ENCODE measurements at places on chromosomes 4 and X.

DNA sequence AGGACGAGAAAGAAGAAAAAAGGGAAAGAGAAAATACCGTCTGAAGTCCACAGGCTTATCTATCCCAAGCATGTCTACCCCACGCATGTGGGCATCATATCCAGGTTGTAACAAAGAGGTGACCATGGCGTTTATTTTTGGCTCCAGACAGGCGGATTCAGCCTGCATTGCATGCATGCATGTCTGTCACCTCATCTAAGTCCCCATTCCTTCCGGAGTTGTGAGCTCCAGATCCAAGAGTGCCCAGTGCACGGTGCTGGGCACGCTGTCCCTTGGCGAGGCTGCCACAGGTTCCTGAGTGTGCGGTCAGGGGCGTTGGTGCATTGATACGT, 905 bp upstream of the GALNTL6 start:
- DNase-seq, result no peak

- no peak for DNase-seq
These were observed 776 bp downstream of the CEP44 start for GRCh38 chr4:174284487-174284886.

- no peak for DNase-seq
These were observed 59.3 kb downstream of the AFF1 start for GRCh38 chr4:86993909-86994681.

DNA sequence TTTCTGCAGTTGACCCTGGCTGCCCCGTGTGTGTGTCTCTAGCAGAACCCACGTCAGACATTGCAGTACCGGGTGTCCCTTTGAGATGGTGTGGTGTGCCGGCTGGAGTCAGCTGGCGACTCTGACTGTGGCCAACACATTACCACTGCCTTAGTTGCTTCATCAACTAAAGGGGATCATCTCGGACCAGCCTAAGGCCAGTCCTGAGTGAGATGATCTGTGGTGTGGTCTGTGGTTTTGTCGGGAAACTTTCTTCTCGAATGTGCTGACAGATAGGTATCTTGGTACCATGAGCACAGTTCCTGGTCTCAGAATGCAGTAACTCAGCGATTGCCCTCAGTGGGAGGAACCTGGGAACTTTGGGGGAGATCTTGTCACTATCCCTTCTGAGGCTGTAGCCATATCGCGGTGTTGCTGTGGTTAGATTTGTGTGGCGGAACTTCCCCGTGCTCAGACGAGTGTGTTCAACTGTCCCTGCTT, 15.8 kb downstream of the TBC1D14 start:
- no peak for DNase-seq

GRCh38 chr4:38084877-38085711, 124.9 kb downstream of the PTTG2 start:
- no peak for DNase-seq

DNA sequence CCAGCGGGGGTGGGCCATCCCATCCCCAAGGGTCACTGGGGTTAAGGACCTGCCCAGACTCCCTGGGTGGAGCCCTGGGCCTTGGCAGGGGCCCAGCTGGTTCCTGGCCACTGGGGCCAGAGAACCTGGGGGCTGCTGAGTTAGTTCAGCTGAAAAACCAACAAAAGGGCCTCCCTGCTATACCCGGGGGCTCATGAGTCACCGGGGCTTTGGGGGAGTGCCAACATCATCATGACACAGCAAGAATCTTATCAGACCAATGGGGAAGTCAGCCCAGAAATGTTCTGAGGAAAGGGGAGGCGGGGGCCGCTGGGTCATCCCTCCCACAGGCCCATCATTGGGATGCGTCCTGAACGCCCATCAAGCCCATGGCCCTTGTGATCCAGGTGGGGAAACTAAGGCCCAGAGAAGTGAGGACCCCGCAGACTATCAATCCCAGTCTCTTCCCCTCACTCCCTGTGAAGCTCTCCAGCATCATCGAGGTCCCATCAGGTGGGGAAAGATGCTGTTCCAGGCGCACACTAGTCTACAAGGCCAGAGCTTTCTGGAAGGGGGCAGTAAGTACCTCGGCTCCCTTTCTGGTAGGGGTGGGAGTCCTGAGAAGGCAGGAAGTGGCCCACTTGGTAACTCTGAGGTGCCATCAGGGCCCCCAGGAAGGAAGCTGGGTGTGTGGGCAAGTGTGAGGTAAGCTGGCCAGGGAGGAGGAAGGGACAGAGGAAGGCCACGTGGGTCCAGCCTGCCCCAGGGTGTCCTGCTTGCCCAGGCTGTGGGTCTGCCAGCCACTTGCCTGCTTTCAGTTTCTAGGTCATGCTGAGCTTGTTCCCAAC, 4.5 kb downstream of the G6PD start:
- no peak for DNase-seq

DNA sequence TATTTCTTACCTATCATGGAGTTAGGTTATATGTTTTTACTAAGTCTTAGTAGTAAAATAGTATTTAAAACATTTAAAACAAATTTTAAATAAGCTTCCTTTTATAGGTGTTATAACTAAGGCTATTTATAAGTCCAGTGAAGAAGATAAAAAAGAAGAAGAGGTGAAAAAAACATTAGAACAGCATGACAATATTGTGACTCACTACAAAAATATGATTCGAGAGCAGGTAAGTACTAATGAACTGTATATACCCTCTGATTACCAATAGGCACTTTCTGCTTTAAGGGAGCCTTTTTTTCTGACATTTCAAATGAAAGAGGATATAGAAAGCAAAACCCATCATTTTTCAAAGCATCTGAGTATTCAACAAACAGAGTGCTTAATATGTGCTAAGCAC, 76.6 kb downstream of the USO1 start:
- no peak for DNase-seq

- DNase-seq, result peak; percentile 31
These were observed 340 bp downstream of the HNRNPD start for GRCh38 chr4:82373486-82373815.

- DNase-seq, result no peak
These were observed 41.3 kb upstream of the TXK start for GRCh38 chr4:48175328-48175727.

- no peak for DNase-seq
These were observed 357.8 kb upstream of the SLC7A11 start for GRCh38 chr4:138599965-138600364.

DNA sequence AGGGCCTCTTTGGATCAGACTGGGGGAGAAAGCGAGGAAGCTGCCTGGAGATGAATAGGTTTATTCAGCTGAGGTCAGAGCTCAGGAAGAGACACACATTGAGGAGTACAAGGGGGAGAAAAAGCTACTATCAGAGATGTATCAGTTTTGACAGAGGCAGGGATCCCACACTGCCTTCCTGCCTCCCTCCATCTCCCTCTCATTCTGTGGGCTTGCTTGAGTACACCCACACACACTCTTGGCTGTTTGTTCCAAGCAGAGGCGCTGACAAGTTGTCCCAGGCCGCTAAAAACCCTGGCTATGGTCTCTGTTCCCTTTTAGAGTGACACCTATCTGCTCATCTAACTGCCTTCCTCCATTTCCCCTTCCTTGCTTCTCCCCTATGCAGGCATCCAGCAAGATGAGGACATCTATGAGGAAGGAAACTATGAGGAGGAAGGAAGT, 5.2 kb downstream of the TSPYL2 start:
- no peak for DNase-seq

DNA sequence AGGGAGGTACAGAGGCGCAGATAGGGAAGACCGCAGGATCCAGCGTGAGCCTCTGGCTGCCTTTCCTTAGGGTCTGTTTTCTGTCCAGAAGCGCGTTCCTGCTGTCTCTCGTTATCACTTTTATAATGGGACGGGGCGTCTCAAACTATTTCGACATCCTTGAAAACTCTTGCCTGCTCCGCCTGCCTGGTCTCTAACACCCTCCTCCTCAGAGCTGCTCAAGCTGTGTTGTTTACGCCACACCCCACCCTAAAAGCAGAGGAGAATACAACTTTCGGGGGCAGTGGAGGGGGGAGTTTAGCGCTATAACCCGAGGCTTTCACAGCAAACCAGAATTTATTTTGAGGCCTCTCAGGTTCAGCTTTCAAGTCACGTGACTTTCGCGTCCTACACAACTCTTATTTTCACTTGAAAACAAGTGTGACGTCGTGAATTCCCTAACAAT, 646 bp upstream of the FAM3A start:
- DNase-seq, result peak; percentile 15

DNA sequence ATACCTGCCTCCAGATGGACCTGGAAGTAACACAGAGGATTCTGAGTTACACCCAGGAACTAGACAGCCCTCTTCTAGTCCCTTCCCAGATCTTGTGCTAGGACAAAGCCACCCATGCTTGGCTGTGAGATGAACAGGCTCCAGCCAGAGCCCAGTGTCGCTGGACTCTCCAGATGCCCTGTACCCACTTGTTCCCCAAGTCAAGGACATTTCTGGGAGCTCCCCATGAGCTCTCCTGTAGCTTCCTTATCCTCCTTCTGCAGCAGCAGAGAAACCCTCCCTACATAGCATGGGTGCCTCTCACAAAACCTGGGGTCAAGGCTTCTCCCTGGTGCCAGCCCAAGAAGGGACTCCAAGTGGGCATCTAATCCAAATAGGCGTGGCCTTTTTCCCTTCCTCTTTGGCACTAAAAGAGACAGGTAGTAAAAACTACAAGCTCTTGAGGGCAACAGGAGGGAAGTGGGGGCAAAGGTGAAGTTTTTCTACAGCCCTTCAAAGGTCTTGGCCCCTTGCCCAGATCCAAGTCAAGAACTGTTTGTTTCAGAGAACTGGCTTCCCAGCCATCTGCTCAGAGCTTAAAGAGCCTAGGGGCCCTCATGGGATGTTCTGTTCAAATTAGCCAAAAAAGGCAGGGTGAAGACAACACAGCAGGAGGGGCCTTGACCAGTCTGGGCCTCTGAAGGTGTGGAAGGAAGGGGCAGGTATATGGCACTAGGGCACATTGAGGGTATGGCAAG, 8.5 kb upstream of the ERCC6L start:
- DNase-seq, result no peak

GRCh38 chr4:25919676-25920075, 5.7 kb downstream of the SMIM20 start:
- no peak for DNase-seq

DNA sequence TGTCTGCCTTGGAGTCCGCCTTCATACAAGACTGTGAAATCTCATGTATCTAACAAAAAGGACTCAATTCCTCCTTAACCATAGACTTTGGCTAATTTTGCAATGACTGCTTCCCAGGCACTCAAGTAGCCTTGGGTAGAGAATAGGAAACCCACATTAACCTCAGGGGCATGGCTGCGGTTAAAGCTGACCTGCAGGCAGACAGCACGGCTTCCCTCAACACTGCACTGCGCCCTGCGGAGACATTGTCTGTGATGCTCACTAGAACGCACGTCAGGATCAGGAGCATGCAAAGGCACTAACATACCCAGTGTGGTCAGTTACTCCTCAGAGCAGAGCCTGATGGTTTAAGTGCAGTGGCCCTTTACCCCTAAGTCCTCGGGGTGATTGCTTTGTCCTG, 10.3 kb upstream of the GPR143 start:
- DNase-seq, result no peak

DNA sequence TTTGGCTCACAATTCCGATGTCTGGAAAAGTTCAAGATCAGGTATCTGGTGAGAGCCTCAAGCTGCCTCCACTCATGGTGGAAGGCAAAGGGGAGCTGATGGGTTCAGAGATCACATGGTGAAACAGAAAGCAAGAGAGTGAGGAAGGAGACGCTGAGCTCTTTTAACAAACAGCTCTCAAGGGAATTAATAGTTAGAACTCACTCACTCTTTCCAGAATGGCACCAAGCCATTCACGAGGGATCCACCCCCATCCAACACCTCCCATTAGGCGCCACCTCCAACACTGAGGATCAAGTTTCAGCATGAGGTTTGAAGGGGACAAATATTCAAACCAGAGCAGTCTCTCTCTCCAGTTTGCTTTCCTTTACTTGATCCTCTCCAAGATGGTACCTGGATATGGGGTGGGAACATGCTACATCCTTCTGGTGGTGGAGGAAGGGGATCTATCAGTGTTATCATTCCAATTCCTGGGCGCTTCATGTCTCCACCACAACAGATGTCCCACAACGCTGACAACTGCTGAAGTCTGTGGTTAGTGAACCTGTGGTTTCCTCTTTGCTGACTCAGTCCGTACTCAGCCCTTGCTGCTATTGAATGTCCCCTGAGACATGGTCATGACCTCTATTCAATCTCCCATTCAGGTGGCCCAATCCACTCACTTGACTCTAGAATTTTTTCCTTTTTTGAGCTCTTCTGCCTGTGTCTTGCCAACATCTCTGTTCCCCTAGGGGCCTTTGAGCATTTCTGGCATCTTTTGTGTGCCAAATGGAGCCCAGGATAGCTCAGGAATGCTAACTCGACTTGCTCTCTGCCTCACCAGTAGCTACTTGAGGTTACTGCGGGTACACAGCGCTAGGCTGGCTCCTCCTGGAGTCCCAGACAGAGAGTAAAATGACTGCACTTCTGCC, 395.2 kb downstream of the MID1IP1 start:
- DNase-seq, result peak; percentile 62

- no peak for DNase-seq
These were observed 23.6 kb upstream of the RBPJ start for GRCh38 chr4:26297219-26297618.

DNA sequence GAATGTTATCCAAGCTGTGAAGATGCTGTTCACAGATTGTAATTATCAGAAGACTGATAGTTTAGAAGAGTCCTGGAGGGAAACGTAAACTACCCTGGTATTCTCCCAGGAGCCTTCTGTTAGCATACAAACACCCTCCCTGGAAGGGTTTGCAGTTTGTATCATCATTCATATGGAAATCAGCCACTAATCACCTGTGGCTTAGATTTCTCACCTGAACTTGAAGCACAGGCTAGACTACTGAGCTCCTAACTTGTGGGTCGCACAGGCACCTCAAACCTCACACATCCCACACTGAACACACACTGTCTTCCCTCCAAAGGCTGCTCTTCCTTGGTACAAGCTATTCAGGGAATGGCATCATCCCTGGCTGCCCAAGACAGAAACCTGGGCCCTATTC, 30.7 kb downstream of the SHISA3 start:
- no peak for DNase-seq

DNA sequence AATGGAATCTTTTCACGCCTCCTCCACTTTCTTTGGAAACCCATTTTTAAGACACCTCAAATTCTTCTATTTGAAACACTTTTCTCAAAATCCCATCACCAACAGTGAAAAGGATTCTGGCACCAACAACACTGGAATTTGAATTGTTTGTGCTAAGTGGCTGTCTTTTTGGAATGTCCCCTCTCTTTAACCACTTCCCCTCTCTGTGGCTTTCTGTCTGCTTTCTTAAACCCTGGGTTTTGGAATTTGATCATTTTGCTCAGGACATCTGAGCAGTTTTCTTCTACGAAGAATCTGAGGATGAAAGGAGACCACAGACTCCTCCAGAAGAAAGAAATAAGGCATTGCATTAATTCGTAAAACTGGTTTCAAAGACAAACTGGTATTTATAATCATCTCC, 89.0 kb downstream of the MXRA5 start:
- no peak for DNase-seq

- no peak for DNase-seq
These were observed 36.3 kb upstream of the PLAC8 start for GRCh38 chr4:83150653-83151330.

- DNase-seq, result no peak
These were observed 11.0 kb upstream of the CTBP1 start for GRCh38 chr4:1259966-1260365.
